Hematopoietic multipotent progenitor cell treated with erythropoietin and hydrocortisone succinate and interleukin-3 and kit ligand, for 17 days (in vitro differentiated cells): ENCODE measurements at places on chromosomes 6 and 20.
A peak's percentile ranks its signal among the peaks of the same experiment; 100 is the strongest.

DNA sequence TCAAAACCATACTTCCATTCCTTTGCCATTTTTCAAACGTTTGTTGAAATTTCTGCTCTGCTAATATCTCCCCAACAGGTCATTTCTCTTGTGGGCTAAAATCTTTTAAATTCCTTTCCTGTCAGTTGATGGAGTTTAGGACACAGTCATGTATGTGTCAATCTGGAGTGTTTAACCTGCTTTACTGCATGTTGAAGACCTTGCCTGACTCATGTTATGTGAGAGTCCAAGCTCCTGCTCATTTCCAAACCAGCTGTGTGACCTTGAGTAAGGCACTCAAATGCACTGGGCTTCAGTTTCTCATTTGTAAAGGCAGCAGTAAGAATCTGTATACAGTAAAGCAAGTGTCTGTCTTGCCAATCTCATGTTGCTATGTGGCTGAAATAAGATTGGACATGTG lies 171.9 kb upstream of the SPACA1 start:
- DNase-seq: no peak

DNA sequence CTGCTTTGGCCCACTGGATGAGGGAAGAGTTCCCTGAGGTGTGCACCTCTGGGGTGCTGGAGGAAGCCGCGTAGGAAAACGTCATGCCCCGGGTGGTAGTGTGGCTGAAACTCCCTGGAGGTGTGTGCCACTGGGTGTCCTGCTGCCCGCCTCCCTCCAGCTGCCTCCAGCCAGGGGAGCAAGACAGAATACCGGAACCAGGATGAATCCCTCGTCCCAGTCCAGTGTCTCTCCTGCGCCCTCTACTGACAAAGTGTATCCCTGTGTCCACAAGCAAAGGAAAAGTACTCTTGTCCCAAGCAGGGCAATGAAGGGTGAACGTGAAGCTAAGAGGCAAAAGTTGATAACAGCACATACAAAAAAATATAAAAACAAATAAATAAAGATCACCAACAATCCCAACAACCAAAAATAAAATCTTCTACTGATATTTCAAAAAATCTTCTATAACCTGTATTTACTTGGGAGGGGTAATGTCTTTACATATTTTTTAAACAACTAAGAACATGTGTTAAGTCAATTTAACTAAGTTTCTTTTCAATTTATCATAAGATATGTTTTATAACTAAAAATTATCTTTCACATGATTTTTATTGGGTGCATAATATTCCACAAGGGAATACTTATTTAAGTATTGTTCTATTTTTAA lies 437.6 kb downstream of the MAFB start:
- DNase-seq: no peak

DNA sequence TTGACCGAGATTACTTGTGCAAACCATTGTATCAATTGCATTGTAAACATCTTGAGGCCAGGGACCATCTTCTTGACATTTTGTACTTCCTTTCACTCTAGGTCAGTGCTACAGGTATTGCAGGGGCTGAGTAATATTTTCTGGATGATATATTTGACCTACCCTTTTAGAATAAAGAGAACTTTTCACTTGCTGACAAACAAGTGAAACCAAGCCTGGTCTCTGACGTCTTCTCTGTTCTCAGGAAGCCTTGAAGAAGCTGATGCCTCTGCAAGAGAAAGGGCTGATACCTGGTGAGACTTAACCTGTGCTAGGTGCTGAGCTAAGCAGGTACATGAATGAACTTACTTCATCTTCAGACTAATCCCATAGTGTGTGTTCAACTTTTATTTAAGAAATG lies 60.5 kb upstream of the GGTLC1 start:
- no peak for DNase-seq

GRCh38 chr20:30610029-30610693 lies 647.3 kb upstream of the DEFB115 start:
- no peak for DNase-seq

GRCh38 chr20:1861347-1861976 lies 33.7 kb upstream of the SIRPA start:
- DNase-seq: no peak

GRCh38 chr20:15654208-15654649 lies 919.0 kb downstream of the KIF16B start:
- DNase-seq: no peak

GRCh38 chr6:132289756-132290155 lies 111.5 kb downstream of the MOXD1 start:
- no peak for DNase-seq

DNA sequence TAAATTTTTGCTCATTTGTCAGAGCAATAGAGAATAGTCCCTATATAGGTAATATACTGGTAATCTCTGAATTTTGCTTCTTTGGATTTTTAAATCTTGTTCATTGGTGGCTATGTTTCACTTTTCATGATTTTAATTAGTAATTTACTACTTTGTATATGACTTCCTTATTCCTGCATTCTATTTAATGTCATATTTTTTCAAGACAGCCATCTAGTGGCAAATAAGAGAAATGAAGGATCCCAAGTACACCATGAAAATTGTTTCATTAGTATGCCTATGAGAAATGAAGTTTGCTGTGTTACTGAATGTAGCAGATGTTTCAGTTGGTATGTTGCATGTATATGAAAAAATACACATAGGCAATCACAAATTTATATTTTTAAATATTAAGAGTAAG lies 82.4 kb downstream of the ZNF292 start:
- peak; percentile 42 for DNase-seq

- DNase-seq: no peak
Observed at GRCh38 chr20:40568200-40568599, 120.8 kb downstream of the MAFB start.

GRCh38 chr20:62875419-62876361 lies 14.1 kb upstream of the TCFL5 start:
- peak; percentile 23 for DNase-seq

GRCh38 chr6:170082531-170083187 lies 208.2 kb downstream of the DLL1 start:
- no peak for DNase-seq

- DNase-seq: no peak
Observed at GRCh38 chr6:80203283-80203682, 96.8 kb downstream of the BCKDHB start.

GRCh38 chr6:112743323-112743722 lies 396.2 kb downstream of the RFPL4B start:
- DNase-seq: no peak

DNA sequence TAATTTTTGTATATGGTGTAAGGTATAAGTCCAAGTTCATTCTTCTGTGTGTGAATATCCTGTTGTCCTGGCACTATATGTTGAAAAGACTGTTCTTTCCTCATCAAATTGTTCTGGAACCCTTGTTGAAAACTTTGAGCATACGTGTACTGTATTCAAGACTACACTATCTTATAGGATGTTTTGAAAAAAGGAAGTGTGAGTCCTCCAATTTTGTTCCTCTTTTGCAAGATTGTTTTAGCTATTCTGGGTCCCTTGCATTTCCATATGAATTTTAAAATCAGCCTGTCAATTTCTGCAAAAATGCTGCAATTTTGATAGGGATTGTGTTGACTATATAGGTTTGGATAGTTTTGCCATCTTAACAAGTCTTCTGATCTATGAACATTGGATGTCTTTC lies 195.2 kb downstream of the BACH2 start:
- no peak for DNase-seq

GRCh38 chr6:108575905-108576494 lies 15.3 kb downstream of the FOXO3 start:
- peak; percentile 81 for DNase-seq

GRCh38 chr20:58753267-58753921 lies 60.8 kb downstream of the NPEPL1 start:
- no peak for DNase-seq

DNA sequence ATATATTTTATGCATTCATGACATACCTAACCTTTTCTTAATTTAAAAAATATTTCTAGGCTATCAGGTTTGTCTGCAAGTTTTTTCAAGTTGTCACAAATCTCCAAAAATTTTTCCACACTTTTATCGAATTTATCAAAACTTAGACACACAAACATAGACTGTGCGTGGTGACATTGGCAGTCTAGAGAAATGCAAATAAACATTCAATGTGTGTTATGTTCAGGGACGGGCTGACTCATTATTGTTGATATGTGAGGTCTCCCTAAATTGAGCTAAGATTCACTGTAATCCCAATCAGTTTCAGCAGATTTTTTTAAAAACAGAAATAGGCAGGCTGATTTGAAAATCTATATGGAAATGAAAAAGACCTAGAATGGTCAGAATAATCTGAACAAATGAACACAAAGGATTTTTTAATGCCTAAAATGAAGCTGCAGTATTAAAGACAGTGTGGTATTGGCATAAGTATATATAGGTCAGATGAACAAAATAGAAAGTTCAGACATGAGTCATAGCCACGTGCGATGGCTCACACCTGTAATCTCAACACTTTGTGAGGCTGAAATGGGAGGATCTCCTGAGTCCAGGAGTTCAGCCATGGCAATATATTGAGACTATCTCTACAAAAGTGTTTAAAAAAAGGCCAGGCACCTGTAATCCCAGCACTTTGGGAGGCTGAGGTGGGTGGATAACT lies 19.2 kb downstream of the BLTP3A start:
- DNase-seq: no peak

DNA sequence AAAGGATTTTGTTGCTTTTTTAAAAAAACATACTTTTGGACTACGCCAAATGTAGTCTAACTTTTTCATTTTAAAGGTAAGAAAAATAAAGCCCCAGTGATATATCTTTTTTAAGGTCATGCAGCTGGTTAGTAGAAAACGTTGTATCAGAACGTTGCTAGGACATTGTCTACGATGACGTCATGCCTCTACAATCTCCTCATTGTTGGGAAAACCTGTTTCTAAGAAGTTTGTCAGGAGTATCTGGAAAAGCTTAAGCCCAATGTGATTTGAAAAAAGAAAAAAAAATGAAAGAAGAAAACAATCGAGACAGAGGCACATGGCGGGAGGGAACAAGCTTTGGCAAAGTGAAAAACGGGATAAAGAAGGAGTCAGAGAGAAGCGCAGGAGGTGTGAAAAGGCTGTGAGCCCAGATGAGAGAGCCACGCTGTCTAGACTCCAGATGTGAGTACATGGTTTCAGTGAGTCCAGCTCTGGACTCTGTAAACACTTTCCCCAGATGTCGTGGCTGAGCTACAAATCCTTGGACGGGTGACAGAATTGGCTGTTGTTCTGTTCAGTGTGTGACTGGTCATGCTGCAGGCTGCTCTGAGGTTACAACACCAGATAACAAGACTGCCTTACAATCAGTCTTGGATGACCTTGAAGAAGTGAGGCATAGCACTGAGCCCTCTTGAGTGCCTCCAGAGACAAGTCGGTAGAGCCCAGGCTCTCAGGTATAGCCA lies 656.7 kb upstream of the ID4 start:
- DNase-seq: no peak

- no peak for DNase-seq
Observed at GRCh38 chr6:163721922-163722692, 307.6 kb downstream of the QKI start.

GRCh38 chr20:24795436-24795835 lies 153.6 kb upstream of the CST7 start:
- no peak for DNase-seq

DNA sequence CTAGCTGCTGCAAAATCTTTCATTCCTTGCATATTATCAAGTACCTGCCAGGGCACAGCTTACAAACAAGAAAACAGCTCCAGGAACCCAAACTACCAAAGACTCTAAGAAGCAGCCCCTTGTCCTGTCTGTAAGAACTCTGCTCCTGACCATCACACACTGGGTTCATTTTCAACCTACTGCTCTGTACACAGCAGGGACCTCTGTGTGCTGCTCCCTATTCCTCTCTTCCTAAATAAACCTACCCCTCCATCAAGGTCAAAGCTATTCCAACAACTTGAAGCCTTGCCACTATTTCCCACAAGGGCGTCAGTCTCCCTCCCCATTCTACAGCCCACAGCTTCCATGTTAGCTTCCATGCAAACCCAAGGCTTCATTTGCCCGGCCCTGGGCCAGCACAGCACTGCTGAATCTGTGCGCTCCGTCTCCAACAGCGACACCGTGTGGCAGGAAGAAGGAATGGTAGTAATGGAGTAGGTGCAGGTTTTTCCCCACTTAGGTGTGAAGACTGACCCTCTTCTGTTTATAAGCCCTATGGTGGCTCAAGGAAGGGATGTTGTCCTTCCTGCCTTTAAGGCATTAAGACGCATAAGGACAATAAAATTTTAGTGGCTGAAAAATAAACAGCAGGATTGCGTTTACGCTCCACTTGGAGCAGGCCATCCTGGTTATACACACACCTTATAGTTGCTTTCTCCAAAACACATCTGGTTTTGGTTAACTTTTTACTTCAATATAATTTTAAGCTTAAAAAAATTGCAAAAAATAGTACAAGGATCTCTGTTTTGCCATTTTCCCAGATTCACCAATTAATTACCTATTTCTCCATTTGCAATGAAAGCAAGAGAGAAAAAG lies 115.2 kb upstream of the NXT1 start:
- DNase-seq: peak; percentile 69

- no peak for DNase-seq
Observed at GRCh38 chr20:2749951-2750490, 50.4 kb downstream of the CPXM1 start.

DNA sequence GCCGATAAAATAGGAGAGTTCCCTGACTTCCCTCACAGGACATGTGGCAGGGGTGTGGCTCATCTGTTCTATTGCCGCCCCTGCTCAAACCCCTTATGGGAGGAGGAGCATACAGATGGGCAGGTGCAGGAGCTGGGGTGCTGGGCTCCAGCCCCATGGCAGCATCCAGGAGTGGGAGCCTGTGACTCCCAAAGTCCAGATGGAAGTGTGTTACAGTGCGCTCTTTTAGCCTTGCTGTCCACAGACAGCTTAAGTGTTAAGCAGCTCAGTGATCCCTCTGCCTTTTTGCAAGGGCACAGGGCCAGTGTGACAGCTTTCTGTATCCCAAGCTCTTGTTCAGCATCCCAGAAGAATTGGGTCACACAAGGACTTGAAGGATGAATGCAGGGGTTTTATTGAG lies 212.3 kb upstream of the MYLIP start:
- DNase-seq: no peak

DNA sequence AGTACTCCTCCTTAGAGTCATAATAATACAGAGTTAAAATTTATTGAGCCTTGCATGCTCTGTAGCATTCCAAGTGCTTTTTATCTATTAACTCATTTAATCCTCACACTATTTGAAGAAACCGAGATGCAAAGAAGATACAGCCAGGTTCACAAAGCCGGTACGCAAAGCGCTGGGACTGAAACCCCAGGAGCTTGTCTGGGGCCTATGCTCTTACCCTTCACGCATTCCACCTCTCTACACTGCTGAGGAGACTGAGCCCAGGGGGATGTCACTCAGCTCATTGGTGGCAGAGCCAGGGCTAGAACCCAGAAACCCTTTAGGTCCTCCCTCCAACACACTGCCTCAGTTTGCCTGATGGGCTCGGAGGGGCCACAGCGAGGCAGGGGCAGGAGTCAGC lies 19.7 kb upstream of the MRPS18A start:
- no peak for DNase-seq

- no peak for DNase-seq
Observed at GRCh38 chr6:158452191-158452590, 107.7 kb upstream of the TMEM181 start.

GRCh38 chr6:62283796-62284411 lies 2.1 kb downstream of the KHDRBS2 start:
- no peak for DNase-seq

GRCh38 chr6:27890445-27891319 lies 21.5 kb downstream of the OR2B2 start:
- DNase-seq: peak; percentile 88

GRCh38 chr20:50302341-50303057 lies 111.9 kb downstream of the CEBPB start:
- DNase-seq: no peak

- DNase-seq: no peak
Observed at GRCh38 chr6:160035693-160036330, 66.9 kb downstream of the IGF2R start.

GRCh38 chr6:42226645-42227143 lies 9.0 kb upstream of the MRPS10 start:
- no peak for DNase-seq

- DNase-seq: no peak
Observed at GRCh38 chr6:45382391-45382790, 4.7 kb upstream of the SUPT3H start.
